ENCODE measurements at places on chromosomes 7 and 10.

DNA sequence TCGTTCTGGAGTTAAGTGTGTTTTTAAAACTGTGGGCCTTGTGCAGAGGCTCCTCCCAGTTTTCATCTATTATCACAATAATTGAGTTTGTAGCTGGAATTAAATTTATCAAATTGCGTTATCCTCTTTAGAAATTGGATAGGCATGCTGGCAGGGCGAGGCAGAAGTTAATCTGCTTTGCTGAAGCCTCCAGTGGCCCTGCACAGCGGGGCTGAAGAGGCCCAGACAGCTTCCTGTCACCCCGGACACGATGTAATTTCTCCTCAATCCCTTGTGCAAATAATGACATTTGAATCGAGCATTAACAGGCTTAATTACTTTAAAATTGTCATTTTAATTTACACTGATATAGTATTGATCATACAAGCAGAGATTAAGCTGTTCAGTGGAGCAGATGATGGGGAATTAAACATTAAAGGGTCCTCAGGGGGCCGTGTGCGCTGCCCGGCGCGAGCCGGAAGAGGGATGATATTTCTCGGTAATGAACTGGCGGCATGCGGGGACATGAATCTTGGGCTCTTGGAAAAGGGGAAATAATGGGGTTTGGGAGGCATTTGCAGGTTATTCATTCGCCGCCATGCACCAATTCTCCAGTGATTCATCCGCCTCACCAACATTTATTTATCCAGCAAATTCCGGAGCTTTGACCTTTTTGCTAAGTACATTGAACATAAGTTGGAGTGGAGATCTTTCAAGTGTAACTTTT is 118.5 kb downstream of the NKX6-2 start:
- no peak for DNase-seq

GRCh38 chr7:102024769-102025391 is 207.5 kb downstream of the CUX1 start:
- DNase-seq = no peak

DNA sequence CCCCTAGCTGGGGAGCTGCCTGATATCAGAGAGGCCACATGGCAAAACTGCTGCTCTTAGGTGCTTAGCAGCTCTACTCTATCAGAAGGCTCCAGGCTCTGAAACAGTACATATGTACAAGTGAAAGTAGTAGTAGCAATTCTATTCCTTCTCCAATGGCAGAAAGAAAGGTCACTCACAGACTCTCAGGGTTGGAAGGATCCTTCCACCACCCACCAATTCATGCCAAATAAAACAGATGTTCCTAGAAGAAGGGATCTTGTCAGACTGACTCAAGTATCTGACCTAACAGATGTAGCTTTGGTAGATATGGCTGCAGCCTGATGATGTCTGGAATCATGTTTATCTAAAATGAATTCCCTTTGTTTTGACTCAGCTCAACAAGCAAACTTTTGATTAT is 8.0 kb upstream of the ALDH18A1 start:
- no peak for DNase-seq

- DNase-seq = no peak
Observed at GRCh38 chr7:43385309-43385680, 197.6 kb upstream of the STK17A start.

DNA sequence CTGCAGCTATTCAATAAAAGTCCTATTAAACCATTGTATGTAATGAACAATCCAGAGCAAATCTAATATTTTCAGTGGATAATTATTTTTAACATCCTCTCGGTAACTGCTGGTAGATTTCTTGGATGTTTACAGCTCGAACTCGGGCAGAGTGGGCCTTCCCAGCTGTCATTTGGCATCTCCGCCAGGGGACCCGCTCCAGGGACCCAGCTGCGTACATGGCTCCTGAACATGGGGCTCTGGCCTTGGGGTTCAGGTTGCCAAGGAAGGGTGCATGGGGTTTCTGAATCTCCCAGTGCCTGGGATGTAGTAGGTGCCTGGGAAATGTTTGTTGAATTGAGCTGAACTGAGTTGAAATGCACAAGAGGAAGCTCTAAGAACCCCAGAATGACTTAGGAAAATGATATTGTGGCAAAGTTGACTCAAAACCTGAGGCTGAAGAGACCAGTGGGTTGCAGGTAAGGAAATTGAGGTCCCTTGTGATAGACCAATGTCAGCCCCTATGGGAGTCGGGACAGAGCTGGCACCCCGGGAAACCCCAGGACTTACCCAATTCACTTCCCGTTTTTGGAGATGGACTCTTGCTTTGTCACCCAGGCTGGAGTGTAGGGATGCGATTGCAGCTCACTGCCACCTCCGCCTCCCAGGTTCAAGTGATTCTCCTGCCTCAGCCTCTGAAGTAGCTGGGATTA is 228.4 kb downstream of the CUX1 start:
- DNase-seq = no peak

- DNase-seq = no peak
Observed at GRCh38 chr7:70506434-70506833, 625.5 kb upstream of the GALNT17 start.

- DNase-seq = no peak
Observed at GRCh38 chr10:44780426-44780825, 130.7 kb upstream of the TMEM72 start.

DNA sequence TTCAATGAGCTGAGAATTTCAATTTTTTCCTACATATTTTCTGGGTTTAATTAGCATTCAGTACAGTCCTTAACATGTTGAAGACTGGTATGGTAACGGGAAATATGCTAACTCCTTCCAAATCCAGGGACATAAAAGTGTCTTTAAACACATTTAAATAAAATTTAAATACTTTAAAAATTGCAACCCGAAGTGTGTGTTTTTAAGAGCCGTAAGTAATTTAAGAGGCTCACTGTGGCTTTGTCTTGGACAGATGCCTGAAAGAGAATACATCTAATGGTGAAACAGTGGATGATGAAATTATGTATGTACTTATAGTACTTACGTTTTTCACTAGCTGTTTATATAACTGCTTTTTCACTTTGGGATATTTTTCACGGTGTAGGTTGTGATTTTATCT is 687.3 kb upstream of the CELF2 start:
- DNase-seq = no peak

GRCh38 chr7:136677471-136678365 is 190.7 kb upstream of the CHRM2 start:
- DNase-seq = no peak

DNA sequence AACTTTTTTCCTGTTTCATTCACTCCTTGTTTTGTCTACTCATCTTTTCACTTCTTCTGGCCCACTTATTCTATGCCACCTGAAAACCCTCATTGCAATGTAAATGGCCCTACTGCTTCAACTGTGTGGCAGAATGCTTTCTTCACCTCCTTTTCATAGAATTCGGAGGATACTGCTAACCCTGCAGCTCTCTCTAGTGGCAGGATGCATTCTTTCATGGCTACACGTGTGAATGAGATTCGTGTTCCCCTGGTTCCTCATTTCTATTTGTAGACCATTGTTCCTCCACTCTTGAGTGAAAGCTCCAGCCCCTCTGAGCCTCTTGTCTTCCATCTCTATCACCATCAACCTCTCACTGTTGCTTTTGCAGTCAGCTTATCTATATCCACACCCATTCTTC is 20.9 kb upstream of the CYP26C1 start:
- no peak for DNase-seq

DNA sequence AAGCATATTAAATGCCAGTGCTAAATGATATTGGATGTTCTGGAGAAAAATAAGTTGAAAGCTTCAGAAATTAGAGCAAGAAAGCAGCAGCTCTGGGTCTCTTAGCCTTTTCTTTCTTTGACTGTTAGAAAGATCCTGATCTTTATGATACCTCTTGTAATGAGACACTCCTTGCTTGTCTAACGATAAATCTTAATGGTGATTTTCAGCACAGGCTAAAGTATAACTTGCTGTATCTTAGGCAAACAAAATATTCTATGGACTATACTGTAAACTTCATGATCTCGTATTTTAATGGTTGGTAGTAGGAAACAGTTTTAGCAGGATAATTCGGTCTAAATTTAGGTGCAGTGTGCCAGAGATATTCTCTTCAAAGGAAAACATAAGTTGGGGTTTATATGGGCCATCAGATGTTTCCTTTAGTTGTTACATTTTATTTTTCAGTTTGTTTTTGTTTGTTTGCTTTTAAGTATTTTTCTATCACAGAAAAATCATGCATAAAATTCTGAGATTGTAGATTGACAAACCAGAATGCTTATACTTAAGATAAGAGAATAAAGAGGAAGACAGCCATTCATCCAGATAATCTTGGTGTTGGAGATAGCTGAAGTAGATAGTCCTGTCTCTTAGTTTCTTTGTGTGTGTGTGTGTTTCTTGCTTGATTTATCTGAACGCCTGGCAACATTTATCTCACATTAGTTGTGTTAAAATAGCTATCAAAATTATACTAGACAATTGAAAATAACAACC is 4.7 kb downstream of the CASD1 start:
- DNase-seq = no peak

DNA sequence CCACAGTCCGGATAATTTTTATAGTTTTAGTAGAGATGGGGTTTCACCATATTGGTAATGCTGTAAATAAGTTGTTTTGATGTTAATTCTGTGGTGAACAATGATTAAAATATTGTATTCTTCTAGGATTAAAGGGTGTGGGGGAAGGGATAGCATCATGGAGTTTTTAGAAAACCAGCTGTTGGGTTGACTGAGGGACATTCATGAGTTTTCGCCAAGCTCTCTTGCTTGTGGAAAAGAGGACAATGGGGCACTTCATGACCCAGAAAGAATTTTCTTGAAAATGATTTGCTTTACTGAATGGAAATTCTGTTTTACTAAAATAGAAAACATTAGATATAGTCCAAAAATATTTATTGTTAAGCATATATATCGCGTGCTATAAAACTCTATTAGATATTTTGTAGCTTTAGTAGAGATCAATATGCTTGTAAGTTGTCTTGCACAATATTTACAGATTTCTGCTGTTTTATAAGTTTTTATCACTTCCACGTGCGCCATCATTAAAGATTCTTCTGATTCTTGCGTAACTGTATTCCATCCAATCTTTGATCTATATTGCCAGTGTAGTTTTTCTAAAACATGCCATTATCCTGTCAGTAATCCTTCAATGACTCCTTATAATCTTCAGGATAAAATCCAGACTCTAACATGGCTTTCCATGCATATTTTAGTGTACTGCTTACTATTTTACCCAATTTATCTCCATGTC is 41.8 kb downstream of the LCOR start:
- no peak for DNase-seq

DNA sequence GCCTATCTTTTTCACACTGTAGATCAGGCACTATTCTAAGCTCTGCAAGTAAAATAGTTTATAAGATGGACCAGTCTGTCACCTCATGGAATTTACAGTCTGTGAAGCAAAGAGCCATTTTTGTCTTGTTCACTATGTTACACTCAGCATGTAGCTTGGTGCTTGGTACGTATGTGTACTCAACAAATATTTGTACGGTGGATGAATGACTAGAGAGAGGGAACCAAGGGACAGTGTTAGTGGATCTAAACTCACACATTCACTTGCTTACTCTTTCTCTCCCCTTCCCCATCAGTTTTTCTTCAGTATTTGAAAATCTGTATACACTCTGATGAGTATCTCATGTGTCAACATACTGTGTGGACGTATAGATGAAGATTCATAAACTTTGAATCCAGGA is 45.9 kb downstream of the PTF1A start:
- no peak for DNase-seq

GRCh38 chr7:30104157-30104556 is 30.6 kb upstream of the MTURN start:
- DNase-seq = no peak

DNA sequence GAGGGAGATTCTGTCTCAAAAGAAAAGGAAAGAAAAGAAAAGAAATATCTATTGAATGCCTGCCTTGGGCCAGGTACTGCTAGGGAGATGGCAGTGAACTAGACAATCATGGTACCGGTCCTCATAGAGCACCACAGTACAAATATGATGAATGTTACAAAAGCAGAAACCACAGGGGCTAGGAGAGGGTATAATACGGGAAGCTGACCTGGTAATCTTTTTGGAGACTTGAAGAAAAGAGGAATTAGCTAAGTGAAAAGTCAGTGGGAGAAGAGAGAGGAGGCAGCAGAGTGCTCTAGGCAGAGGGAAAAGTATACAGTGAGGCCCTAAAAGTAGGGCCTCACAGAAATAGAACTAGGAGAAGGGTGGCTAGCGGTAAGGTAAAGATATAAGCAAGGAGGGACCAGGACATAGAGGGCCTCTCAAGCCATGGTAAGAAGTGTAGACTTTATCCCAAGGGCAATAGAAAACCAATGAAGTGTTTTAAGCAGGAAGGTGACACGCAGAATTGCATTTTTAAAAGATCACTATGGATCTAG is 42.8 kb upstream of the WNT8B start:
- DNase-seq = no peak

GRCh38 chr7:82234457-82235049 is 209.0 kb downstream of the CACNA2D1 start:
- DNase-seq = no peak

DNA sequence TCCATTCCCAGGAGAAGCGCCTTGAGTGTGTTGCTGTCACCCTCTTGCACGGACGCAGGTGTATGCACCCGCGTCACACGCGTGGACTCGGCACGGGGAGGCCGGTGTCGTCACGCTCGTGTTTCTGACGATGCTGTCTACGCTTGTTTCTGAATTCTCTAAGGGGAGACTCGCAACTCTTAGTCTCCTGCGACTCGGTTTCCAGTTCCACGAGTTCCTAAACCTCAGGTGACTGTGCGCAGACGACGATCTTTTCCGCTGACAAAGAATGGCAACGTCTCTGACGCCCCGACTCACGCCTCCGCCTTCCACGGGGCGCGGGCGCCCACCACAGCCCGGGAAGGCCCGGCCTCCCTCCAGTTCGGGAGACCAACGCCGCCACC is 579 bp downstream of the IDI1 start:
- DNase-seq = no peak

GRCh38 chr7:143388491-143389101 is 7.5 kb downstream of the ZYX start:
- no peak for DNase-seq

DNA sequence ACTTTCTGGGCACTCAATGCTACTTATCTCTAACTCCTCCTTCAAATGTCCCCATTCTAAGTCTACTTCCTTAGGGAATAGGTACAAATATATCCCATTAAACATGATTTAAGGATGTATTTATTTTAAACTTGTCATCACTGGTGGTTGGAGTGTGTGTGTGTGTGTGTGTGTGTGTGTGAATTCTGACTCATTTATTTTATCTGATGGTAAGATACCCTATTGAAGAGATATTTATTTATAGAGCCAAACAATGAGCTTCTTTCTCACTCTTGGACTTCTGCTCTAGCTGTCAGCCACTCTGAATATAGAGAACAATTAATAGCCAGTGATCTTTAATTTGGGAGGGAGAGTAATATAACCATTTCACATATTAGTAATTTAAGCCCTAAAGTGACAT is 17.8 kb upstream of the MAGI2 start:
- DNase-seq = no peak

DNA sequence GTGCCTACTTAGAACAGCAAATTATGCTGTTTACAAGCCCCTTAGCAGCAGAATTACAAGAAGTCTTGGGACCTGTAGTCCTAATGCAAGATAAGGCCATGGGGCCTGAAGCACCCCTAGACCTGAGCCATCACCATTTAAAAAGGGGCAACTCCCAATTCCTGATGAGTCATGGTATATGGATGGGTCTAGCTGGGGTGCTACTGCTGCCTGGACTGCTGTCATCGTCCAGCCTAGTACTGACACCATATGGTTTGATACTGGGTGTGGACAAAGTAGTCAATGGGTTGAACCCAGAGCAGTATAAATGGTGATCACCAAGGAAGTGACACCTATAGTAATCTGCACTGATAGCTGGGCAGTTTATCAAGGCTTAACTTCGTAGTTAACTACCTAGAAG is 450.0 kb downstream of the IPMK start:
- DNase-seq = no peak

GRCh38 chr7:105377903-105378302 is 10.8 kb downstream of the SRPK2 start:
- no peak for DNase-seq

- DNase-seq = no peak
Observed at GRCh38 chr7:90298145-90299038, 22.7 kb downstream of the FAM237B start.
